Hepatocyte (in vitro differentiated cells): ENCODE measurements at places on chromosomes 7 and 10. TPM values are rescaled to one million over a fixed set of nuclear protein-coding genes. Genes with fewer than 3 reads are reported as not detected.
A peak's percentile ranks its signal among the peaks of the same experiment; 100 is the strongest.

GRCh38 chr10:15200626-15201025 lies 32.1 kb upstream of the NMT2 start:
- no peak overlapping the region for H3K4me3 ChIP-seq
- H3K36me3 ChIP-seq: no peaks in the 10 kb centered on the region
- H3K27me3 ChIP-seq: no peaks in the 10 kb centered on the region
- no peak overlapping the region for H3K27ac ChIP-seq
- peaks cover 8% of the 10 kb centered on the region for H3K4me1 ChIP-seq
- peak; percentile 34 for DNase-seq

DNA sequence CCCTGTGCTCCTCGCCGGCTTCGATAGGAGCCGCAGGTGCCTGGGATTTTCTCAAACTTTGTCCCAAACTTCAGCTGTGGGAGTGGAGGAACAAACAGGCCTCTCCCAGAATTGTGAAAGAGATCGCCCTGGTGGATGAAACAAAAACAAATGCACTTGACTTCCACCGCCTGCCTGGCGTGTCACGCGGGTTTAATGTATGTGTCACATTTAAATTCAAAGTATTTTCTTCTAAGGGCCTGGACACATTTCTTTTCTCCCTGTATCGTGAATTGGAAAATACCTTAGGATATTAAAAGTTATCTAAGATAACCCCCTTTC lies 694 bp upstream of the WASL start:
- DNase-seq: peak; percentile 66
- H3K4me1 ChIP-seq: peaks cover 28% of the 10 kb centered on the region
- H3K4me3 ChIP-seq: peak overlapping the region; percentile 53
- no peaks in the 10 kb centered on the region for H3K36me3 ChIP-seq

ETV1 gene
- 4.6 and 5.9 TPM in 2 replicates for polyA plus RNA-seq

- no peaks in the 10 kb centered on the region for H3K27me3 ChIP-seq
- peak overlapping the region; percentile 58 for H3K27ac ChIP-seq
- no peak overlapping the region for H3K4me3 ChIP-seq
- H3K4me1 ChIP-seq: no peaks in the 10 kb centered on the region
- no peak for DNase-seq
Measured at GRCh38 chr7:134823400-134823799, 44.0 kb downstream of the CALD1 start.
